Activated CD4-positive, alpha-beta T cell treated with anti-CD3 and anti-CD28 coated beads, Interleukin-2, amount 50 U/mL, for 4 hours (primary cell): ENCODE measurements at places on chromosomes 2 and 18.

DNA sequence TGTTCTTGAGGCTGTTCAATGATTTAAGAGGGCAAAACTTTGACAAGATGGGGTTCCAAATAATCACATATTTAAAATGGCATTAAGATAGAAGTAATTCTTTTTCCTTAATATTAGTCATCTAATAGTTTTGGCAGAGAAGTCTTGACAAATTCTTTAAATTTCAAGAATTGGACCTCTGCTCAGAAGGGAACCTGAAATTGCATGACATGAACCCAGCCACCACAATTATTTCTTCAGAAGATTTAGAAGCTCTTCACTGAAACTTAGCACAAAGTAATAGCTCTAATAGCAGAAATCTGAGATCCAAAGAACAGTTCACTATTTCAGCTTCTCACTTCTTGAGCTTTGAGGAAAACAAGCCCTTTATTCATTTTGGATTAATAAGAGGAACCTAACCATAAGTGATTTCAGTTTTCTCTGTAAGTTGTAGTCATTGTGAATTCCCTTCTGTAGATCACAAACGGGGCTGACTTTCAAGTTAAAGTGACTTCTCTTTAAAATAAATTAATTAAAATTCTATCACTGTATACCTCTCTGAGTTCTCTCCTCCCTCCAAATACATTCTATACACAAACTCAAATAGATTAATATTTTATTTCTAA is 100.6 kb upstream of the ITGA4 start:
- no peak for DNase-seq

GRCh38 chr18:31217038-31217849 is 54.6 kb upstream of the DSC1 start:
- DNase-seq = no peak

- no peak for DNase-seq
Measured at GRCh38 chr2:133837441-133838094, 269.3 kb upstream of the NCKAP5 start.

GRCh38 chr18:40902436-40902835 is 1052.6 kb upstream of the PIK3C3 start:
- no peak for DNase-seq

- DNase-seq = no peak
Measured at GRCh38 chr2:205681401-205682238, 681 bp upstream of the NRP2 start.

DNA sequence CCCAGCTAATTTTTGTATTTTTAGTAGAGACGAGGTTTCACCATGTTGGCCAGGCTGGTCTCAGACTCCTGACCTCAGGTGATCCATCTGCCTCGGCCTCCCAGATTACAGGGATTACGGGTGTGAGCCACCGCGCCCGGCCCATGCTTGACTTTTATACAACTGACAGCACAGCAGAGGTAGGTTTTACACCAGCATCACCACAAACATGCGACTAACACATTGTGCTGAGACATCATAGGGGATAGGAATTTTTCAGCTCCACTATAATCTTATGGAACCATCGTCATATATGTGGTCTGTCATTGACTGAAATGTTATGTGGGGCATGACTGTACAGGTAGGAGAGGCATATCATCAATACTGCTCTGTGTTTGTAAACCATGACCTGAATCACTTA is 122.1 kb downstream of the THADA start:
- no peak for DNase-seq

DNA sequence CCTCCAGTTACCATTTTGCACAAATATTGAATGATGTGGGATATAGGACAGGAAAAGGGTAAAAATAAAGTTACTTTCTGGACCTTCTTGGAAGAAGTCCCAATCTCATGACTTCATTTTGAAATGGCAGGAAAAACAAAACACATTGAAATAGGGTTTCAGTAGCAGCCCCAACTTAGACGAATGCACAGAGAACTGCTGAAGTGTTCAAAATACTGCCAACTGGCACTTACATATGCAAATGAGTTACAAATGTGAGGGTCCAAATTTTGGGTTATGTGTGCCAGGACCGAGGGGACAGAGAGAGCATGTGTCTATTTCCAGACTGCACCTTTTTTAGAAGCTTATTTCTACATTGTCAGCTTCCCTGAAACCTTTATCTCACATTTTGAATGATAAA is 112.9 kb upstream of the CCDC68 start:
- no peak for DNase-seq

GRCh38 chr2:42893047-42893758 is 100.8 kb upstream of the HAAO start:
- no peak for DNase-seq

- no peak for DNase-seq
Measured at GRCh38 chr2:150732491-150732890, 245.0 kb upstream of the RND3 start.

- DNase-seq = no peak
Measured at GRCh38 chr18:8468191-8468590, 141.0 kb upstream of the RAB12 start.

GRCh38 chr2:203928849-203929248 is 7.7 kb upstream of the ICOS start:
- DNase-seq = no peak

- DNase-seq = no peak
Measured at GRCh38 chr2:119476301-119477112, 44.9 kb downstream of the TMEM37 start.

DNA sequence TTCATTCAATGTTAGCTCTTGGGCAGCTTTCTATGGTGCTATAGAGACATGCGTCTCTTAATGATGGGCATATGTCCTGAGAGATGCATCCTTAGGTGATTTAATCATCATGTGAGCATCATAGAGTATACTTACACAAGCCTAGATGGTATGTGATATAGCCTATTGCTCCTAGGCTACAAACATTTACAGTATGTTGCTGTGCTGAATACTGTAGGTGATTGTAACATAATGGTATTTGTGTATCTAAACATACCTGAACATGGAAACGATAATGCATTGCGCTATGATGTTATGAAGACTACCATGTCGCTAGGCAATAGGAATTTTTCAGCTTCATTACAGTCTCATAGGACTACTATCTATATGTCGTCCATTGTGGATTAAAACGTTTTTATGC is 89.4 kb downstream of the ARHGAP15 start:
- DNase-seq = no peak

GRCh38 chr2:86213699-86214502 is 14.6 kb downstream of the MRPL35 start:
- no peak for DNase-seq

DNA sequence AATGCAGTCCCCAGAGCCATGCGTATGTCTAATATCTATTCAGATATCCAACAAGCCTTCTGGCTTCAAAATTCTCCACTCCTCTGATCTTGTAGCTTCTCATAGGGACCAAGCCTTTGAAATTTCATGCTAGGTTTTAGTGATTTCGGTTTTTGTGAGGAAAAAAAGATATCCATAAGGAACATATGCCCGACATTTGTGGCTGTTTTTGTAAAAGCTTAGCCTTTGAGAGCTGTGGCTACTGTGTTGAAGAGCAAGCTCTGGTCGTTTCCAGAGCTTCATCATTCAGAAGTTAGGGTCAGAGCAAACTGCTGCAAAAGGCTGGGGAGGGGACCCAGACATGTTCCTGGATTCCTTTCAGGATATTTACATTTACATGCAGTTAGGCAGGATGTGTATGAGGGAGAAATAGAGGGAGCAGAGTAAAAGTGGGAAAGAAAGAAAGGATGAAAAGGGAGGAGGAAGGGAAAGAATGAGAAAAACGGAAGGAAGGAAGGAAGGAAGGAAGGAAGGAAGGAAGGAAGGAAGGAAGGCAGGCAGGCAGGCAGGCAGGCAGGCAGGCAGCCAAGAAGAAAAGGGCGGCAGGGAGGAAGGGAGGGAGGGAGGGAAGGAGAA is 70.2 kb downstream of the NCKAP5 start:
- no peak for DNase-seq

DNA sequence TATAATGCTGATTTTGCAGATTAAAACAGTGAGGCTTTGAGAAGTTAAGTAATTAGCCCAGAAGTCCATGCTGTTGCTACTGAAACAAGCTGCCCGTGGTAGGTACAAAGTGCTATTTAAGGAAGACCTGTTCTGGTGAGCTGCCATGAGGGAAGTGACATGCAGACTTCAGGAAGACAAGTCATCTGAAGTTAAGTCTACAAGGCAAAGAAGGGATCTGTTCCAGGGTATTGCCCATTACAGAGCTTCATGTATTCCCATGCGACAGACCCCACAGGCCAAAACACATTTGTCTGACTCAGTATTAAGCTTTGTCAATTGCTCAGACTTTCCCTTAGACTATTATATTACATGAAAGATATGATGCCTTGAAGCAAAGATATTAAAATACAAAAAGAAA is 520.8 kb downstream of the FBXO15 start:
- DNase-seq = no peak

DNA sequence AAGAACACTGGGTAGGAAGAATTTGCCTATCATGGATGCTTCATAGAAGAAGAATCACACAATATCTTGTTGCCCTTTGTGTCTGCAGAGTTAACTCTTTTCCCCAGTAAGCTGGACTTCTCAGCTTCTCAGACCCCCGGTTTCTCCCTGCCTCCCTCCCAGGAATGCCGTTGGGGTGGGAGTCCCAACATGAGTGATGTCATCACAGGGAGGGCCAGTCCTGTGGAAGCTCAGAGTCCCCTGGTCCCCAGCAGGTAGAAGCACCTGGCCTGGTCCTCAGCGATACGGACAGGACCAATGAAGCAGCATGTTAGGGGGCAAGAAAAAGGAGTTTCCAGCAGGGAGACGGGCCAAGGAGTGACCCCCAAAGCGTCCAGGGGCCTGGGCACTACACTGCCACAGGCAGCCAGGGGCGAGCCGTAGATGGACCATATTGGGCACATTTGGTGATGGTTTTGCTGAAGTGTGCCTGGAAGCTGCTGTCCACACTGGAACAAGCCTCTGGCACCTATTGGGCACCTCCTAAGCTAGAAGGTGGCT is 235.9 kb upstream of the SMAD2 start:
- no peak for DNase-seq
